ENCODE measurements at places on chromosomes 6 and 20.

DNA sequence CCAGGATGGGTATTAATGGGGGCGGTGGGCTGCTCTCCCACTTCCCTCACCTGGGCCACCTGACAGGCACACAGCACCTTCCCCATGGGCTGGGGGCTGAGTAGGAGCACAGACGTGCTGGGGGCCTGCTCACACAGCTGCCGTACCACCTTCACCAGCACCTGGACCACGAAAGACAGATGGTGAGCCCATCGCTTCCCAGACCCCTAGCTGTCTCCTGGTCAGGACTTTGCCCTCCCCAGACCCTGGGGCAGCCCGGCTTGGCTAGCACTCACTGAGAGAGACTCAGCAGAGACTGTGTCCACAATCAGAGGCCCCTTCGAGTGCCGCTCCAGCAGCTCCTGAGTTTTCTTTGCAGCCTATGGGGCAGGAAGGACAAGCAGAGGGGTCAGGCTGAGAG lies 12.0 kb downstream of the AARS2 start:
- no peak for DNase-seq

DNA sequence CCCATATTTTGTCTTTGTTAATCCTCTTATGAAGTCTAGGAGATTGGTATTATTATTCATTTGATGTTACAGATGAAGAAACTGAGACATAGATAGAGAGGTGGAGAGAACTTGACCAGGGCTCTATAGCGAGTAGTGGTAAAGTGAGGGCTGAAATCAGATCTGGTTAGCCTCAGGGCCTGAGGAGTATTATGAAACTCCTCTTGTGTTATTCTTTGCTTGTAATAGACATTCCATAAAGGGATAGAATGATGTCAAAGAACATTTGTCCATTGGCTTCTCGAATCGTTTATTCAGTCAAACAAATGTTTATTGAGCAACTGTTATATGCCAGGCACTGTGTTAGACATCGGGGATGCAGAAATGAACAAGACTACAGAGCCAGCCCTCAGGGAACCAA lies at the start of gene IL22RA2:
Gene IL22RA2 (minus strand): TSS at position 144 of the 400 bp plus-strand sequence. CDS start 11,895 bp downstream, outside the sequence.
- DNase-seq = no peak

DNA sequence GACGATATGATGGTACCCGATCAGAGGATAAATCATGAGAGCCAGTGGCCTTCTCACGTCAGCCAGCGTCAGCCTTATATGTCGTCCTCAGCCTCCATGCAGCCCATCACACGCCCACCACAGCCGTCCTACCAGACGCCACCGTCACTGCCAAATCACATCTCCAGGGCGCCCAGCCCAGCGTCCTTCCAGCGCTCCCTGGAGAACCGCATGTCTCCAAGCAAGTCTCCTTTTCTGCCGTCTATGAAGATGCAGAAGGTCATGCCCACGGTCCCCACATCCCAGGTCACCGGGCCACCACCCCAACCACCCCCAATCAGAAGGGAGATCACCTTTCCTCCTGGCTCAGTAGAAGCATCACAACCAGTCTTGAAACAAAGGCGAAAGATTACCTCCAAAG lies 122.2 kb downstream of the TMEM242 start:
- no peak for DNase-seq

DNA sequence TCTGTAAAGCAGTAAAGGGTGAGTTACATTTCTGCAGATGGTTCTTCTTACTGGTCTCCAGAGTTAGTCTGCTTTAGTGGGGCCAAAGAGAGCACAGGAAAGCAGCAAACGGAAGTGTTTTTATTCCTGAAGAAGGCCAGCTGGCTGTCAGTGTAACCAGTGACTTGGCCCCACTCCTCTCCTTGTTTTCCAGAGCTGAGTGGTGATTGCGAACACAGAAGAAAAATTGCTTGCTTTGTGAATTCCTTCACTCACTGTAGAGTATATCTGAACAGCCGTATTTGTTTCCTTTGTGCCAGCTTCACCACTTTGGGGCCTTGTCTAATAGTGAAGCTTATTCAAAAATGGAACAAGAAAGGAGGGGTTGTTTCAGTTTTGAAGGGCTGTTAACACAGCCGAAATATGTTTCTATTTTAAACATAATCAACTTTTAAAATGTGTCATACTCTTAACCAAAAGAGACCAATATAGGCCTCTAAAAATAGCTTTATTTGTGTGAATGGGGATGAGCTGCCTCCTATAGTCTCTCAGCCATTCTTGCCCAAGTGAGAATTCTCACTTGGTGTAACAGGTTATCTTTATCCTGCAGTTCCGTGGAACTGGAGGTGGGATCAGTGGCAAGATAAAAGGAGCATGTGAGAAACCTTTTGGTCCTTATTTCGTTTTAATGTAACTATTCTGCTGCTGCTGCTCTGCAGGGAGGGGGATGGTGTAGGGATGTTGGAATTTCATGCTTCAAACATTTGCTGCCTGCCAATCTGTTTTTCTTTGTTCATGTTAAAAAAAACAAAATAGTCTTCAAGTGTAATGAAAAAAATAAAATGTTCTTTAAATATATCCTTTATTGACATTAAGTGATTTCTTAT lies 37.8 kb downstream of the ZC2HC1B start:
- peak; percentile 11 for DNase-seq

DNA sequence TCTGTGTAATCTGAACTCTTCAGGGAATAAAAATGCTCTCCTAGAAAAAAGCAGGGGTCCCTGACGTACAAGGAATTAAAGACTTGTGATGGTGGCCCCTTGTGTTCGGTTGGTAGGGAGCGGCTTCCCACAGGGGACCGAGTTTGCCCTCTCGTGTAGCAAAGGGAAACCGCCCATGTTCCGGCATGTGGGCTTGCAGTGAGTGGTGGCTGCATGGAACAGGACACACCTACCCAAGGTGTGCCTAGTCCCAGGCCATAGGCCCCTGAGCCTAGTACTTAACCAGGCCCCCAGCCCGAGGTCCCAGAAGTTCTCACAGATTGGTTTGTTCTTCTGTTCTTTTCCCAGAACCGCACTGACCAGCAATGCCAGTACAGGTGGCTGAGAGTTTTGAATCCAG lies 15.5 kb downstream of the MYBL2 start:
- no peak for DNase-seq

GRCh38 chr6:132685009-132685408 lies 26.0 kb upstream of the TAAR1 start:
- DNase-seq = no peak

- no peak for DNase-seq
Observed at GRCh38 chr6:15904651-15905376, 224.1 kb upstream of the MYLIP start.

GRCh38 chr6:107576852-107577251 lies 86.9 kb downstream of the SOBP start:
- peak; percentile 73 for DNase-seq

- DNase-seq = peak; percentile 64
Observed at GRCh38 chr6:82040405-82041221, 206.9 kb downstream of the IBTK start.

DNA sequence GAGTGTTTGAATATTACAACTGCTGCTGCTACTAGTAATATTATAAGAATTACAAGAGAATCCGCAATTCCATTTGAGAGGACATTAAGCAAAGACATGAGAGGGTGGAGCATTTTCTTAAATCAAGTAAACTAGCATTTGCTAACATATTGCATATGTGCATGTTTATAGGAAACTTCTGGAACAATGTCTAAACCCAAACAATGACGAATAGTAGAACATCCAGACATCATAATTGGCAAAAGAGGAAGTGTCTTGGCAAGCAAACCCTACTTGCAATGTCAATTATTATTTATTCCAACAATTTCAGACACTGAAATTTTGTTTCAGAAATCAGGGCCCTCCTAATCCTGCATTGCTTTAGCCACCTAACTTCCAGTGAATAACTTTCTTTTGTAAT lies 1155.3 kb upstream of the GJE1 start:
- no peak for DNase-seq

DNA sequence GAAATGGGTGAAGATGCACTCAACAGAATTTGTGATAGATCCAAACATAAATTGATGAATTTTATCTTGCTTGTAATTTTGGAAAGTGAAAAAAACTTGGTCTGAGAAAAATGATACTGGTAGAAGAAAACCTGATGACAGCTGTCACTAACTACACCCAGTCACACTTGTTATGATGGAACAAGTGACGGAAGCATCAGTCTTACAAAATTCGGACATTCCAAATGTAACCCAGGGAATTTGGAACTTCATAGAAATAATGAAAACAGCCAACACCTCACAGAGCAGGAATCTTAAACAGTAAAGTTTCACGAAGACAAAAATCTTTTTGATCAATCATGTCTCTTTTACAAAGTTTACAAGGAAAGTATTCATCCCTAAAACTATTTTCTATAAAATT lies 123.9 kb downstream of the RIN2 start:
- no peak for DNase-seq

GRCh38 chr6:89978749-89979145 lies 84.5 kb downstream of the GJA10 start:
- DNase-seq = no peak

- no peak for DNase-seq
Observed at GRCh38 chr6:43092635-43093034, 16.5 kb downstream of the PTK7 start.

- DNase-seq = no peak
Observed at GRCh38 chr6:92770540-92770939, 648.8 kb downstream of the EPHA7 start.

DNA sequence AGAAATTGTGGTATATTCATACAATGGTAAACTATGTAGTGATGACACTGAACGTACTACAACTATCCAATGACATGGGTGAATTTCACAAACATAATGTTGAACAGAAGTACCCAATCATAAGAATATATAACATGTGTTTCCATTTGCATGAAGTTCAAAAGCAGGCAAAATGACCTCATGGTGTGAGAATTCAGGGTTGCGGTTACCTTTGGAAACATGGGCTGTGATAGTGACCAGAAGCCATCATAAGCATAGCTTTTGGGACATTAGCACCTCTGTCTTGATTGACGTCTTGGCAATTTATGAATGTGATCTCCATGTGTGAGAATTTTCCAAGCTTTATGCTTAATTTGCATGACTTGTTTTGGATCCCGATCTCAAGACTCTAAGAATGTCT lies 500.1 kb upstream of the JAG1 start:
- no peak for DNase-seq

- no peak for DNase-seq
Observed at GRCh38 chr20:54340206-54340605, 132.3 kb downstream of the PFDN4 start.

DNA sequence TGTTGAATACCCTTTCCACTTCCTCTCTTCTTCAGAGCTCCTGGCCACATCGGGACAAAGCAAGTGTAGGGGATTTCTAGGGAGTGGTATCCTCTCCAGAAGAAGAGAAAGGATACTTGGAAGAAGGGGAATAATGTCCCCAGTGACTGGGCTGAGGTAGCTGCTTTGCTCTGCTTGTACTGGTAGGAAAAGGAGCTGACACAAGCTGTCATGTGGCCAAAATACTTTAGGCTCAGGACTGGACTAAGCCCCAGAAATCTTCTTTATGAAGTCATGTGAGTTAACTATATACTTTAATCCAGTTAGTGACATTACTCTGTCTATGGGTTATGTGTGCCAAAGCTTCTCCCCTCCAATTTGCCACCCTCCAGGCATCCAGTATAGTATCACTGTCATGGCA lies 40.5 kb downstream of the AKIRIN2 start:
- no peak for DNase-seq

- no peak for DNase-seq
Observed at GRCh38 chr6:15086348-15087158, 159.3 kb upstream of the JARID2 start.

DNA sequence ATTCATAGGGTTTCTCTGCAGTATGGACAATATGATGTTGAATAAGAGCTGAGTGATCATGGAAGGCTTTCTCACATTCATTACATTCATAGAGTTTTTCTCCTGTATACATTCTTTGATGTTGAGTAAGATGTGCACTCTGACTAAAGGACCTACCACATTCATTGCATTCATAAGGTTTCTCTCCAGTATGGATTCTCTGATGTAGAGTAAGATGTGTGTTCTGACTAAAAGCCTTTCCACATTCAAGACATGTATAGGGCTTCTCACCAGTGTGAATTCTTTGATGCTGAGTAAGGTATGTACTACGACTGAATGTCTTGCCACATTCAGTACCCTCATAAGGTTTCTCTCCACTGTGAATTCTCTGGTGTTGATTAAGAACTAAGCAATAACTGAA lies 29.3 kb upstream of the ZNF391 start:
- no peak for DNase-seq

GRCh38 chr6:164014346-164015087 lies 600.0 kb downstream of the QKI start:
- DNase-seq = no peak

GRCh38 chr6:14254505-14254904 lies 136.9 kb downstream of the CD83 start:
- DNase-seq = no peak

- DNase-seq = no peak
Observed at GRCh38 chr6:15912505-15913400, 216.1 kb upstream of the MYLIP start.

Data from HCEC 1CT (cell line).